ENCODE measurements at places on chromosomes 3 and 15.

DNA sequence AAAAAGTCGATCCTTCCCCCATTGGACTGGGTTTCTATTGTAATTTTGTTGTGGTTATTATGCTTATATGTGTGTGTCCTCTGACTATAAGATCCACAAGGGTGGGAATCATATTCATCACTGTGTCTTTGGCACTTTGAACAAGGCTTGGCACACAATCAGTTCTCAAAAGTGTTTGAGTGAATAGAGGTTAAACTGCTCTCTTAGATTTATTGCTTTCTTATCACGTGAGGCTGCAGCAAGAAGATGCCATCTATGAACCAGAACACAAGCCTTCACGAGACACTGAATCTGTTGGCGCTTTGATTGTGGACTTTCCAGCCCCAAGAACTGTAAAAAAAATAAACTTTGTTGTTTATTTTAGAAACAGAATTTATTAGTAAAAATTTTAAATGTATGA is 295.0 kb upstream of the MDFIC2 start:
- DNase-seq: no peak

- no peak for DNase-seq
These were observed 12.6 kb upstream of the SHISA5 start for GRCh38 chr3:48516571-48516970.

DNA sequence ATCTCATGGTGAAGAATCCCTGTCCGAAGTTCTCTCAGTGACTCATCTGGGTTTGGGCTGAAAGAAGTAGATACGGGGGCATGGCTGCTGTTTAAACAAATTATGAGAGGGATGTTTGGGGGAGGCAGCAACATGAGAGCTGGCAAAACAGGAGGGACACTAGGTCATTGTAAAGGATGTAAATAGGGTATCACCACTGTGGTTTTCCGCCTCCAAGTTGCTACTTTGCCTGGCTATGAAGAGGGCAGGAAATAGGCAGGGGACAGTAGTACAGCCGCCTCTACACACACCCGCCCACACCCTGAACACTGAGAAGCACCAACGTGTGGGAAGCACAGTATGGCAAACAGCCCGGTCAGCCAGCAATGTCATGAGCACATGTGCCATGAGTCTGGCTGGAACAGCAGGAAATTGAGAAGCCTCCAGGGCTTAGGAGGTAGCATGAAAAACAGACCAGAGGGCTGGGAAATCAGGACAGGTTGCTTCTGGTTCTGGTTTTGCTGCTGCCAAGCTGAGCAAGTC is 17.1 kb downstream of the HEXA start:
- DNase-seq: no peak

DNA sequence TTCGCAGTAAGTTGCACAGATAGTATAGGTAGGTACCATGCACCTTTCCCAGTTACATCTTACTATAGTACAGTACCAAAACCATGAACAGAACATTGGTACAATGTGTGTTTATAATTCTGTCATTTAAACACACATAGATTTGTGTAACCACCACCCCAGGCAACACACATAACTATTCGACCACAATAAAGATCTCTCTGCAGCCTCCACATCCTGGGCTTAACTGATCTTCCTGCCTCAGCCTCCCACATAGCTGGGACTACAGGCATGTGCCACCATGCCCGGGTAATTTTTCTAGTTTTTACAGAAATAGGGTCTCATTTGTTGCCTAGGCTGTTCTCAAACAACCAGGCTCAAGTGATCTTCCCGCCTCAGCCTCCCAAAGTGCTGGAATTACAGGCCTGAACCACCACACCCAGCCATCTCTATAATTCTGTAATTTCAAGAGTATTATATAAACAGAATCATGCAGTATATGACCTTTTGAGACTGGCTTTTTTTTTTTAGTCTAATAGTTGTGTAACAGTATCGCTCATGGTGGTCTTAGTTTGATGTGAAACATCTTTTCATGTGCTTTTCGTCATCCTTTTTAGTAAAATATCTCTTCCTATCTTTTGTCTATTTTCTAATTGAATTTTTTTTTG is 13.3 kb upstream of the TMF1 start:
- DNase-seq: no peak

DNA sequence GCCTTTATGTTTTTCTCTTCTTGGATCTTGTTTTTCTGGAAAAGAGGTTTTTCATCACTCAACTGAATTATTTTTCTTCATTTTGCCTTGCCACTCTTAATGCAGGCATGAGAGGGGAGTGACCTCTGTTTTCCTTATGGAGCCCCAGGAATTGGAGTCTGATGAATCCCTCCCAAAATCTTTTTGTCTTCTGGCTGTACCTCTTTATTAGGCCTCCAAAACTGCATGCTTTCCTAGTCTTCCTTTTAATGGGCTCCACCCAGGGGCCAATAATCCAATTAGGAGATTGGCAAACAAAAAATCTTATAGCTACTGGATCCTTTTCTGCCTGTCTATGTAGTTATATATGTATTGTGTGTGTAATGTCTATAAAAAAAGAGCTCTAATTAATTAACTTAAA is 192.4 kb upstream of the PEX5L start:
- no peak for DNase-seq

DNA sequence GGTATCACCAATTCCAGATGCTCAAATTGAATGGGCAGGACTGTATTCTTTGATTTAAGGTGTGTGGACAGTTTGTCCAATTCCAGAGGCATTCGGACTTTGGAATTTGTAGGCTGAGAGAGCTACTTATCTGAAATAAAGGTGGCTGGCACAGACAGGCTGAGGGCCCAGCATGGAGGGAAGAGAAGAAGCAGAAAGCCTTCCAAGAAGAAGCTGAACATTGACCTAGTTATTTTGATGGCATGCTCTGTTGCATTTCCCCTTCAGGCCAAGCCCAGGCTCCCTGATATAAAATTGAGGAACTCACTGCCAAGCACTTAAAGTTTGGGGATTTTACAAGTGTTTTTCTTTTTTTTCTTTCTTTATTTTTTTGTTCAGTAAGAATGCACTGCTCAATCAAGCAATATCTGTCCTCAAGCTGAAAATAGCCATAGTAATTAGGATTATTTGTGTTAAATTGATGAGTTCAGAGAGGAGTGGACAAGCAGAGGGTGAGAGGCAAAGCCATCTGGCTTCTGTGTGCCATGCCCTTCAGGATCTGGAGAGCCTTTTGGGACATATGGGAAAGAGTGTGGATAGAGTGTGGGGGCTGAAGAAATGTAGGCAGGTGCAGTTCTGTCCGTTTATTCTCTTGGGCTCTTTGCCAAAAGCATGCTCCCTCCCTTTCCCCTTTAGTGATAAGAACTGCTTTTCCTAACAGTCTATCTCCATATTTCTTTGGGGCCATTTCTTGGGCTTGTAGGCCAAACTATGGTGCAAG is 148.9 kb downstream of the OXSM start:
- DNase-seq: no peak

- DNase-seq: peak; percentile 73
These were observed 37.2 kb downstream of the SSUH2 start for GRCh38 chr3:8607234-8608040.

GRCh38 chr3:133192363-133192945 is 154.3 kb downstream of the TMEM108 start:
- DNase-seq: no peak

- DNase-seq: no peak
These were observed 229.5 kb downstream of the SHQ1 start for GRCh38 chr3:72618739-72619138.

GRCh38 chr3:149542375-149543312 is 68.1 kb downstream of the TM4SF4 start:
- DNase-seq: no peak

DNA sequence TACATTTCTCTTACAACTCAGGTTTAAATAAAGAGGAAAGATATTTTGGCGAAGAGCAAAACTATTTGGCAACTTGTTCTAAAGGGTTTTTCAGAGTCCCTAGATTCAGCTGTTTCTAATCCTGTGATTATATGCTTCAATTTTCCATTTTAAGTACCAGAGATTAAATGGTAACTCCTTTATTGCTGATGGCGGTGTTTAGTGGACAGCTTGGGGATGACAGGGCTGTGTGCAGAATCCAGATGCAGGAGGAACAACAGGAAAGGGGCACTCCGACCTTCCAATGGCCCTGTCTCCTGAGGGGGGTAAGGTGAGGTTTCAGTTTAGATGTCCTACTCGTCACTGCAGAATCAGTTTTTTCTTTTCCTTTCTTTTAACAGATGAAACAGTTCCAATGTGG is 405.0 kb downstream of the PDCD6IP start:
- no peak for DNase-seq

GRCh38 chr3:166685246-166685645 is 694.9 kb downstream of the ZBBX start:
- no peak for DNase-seq

- no peak for DNase-seq
These were observed 106.5 kb upstream of the SLC4A7 start for GRCh38 chr3:27590437-27591298.

- DNase-seq: no peak
These were observed 226.1 kb upstream of the UBE2E2 start for GRCh38 chr3:22977042-22977441.

GRCh38 chr3:110180733-110181132 is 843.4 kb upstream of the DPPA4 start:
- DNase-seq: no peak
